Natural killer cell treated with Interleukin-12 subunit alpha and Interleukin-12 subunit beta and Interleukin-15 and Interleukin-18, amount 100 ng/mL, for 72 hours (primary cell): ENCODE measurements at places on chromosomes 2 and 18. TPM values are rescaled to one million over a fixed set of nuclear protein-coding genes. Genes with fewer than 3 reads are reported as not detected.

GRCh38 chr2:240300261-240300821 lies 135.1 kb upstream of the GPC1 start:
- no peak overlapping the region for H3K4me3 ChIP-seq
- no peak overlapping the region for H3K27ac ChIP-seq
- H3K27me3 ChIP-seq: peaks cover 4% of the 10 kb centered on the region
- no peak for DNase-seq
- H3K4me1 ChIP-seq: no peaks in the 10 kb centered on the region

- H3K36me3 ChIP-seq: no peaks in the 10 kb centered on the region
- DNase-seq: no peak
- H3K4me1 ChIP-seq: no peaks in the 10 kb centered on the region
- no peak overlapping the region for H3K27ac ChIP-seq
- no peaks in the 10 kb centered on the region for H3K27me3 ChIP-seq
Observed at GRCh38 chr2:56685205-56685604, 501.4 kb downstream of the CCDC85A start.

DNA sequence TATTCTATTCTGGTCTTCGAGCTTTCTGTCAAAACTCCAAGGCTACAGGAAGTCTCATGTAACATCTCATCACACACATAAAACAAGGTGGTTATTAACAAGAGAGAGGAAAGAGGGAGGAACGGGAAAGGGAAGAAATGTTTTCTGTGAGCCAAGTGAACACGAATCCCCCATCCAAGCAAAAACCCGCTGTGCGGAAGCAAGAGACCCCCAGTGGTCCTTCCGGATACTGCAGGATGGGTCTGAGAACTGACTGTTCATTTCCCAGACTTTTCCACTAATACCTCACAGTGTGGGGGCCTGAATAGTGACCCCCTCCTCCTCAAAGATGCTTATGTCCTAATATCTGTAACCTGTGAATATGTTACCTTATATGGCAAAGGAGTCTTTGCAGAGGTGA lies 19.0 kb upstream of the DIPK1C start:
- H3K27me3 ChIP-seq: no peaks in the 10 kb centered on the region
- DNase-seq: no peak
- no peaks in the 10 kb centered on the region for H3K36me3 ChIP-seq
- H3K4me3 ChIP-seq: no peak overlapping the region
- no peaks in the 10 kb centered on the region for H3K4me1 ChIP-seq

DNA sequence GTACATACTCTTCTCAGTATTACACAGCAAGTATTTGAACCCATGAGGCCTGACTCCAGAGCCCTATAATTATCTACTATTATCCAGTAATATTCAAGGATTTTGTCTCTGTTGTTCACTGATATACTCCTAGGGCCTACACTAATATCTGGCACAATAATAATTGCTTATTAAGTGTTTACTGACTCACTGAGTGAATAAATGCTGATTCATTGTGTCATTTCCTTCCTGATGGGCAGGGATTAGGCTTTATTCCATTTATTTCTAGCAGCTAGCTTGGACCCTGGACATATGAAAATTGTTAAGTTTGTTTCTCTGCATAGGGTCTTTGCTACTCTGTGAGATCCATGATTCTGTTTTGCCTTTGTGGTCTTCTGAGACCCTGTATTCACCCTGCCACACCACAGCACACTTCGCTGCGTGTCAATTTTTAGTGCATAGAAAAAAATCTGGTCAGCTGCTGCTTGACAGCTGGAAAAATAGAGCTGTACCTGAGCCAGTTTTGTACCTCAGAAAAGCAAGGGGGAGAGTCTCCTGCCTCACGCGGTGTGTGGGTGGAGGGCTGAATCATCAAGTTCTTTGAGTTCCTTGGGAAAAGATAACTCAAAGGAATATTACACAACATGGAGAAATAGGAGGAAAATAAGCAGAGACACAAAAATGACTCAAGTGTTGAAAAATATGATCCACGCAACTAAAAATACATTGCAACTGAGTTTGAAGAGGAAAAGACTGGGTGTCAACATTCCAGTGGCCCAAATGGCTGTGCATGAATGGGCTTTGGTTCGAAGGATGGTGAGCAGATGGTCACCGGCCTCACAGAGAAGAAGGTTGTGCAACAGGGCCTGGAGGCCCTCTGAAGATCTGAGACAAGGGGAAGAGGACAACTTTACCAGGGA lies 18.9 kb upstream of the DPP4 start:
- H3K27me3 ChIP-seq: peaks cover 4% of the 10 kb centered on the region
- no peak for DNase-seq
- H3K4me1 ChIP-seq: peaks cover 5% of the 10 kb centered on the region
- H3K4me3 ChIP-seq: no peak overlapping the region
- no peaks in the 10 kb centered on the region for H3K36me3 ChIP-seq

ZNF892 gene
- 4.1 TPM for total RNA-seq

DNA sequence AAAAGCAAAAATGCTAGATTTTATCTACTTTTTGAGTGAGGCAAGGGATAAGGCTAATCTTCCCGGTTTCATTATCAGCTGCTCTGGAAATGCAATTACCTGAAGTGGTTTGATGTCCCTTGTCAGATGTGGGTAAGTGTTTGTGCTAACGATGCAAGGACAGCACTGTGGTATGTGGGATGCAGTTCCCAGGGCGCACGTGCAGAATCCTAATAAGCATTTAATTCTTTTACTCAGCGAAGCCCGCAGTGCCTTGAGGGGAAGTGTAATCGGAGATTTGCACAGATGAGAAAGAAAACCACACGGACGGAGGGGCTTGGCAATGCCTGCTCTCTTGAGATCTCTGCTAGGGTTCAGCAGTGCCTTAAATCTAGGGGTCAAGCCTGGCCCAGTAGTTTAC lies 108.5 kb upstream of the LYPD6 start:
- no peaks in the 10 kb centered on the region for H3K4me1 ChIP-seq
- H3K4me3 ChIP-seq: no peak overlapping the region
- no peaks in the 10 kb centered on the region for H3K27me3 ChIP-seq

G6PC2 gene
- total RNA-seq: not detected

GRCh38 chr2:153156743-153157142 lies 321.8 kb downstream of the RPRM start:
- H3K27ac ChIP-seq: no peak overlapping the region
- no peaks in the 10 kb centered on the region for H3K36me3 ChIP-seq
- H3K27me3 ChIP-seq: no peaks in the 10 kb centered on the region
- H3K4me3 ChIP-seq: no peak overlapping the region
- DNase-seq: no peak

SCN7A gene
- total RNA-seq: not detected

DNA sequence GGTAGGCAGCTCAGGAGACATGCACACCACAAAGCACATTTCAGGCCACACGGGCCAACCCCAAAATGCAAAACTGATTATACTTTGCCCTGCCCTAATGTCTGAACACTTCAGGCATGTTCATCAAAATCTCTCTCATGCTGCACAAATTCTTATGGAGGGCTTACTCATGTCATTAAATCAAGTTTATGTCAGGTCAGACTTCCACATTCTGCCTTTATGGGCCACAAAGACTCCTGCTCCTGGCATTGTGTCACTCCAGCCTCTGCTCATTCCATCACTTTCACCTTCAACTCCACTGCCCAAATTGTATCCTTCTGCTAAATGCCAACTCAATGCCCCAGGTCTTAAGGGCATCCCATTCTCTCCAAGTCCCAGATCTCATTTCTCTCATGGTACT lies 9.2 kb downstream of the UXS1 start:
- no peaks in the 10 kb centered on the region for H3K27me3 ChIP-seq
- no peak overlapping the region for H3K27ac ChIP-seq
- no peak overlapping the region for H3K4me3 ChIP-seq
- H3K4me1 ChIP-seq: peaks cover 55% of the 10 kb centered on the region
- no peak for DNase-seq
- peaks cover 10% of the 10 kb centered on the region for H3K36me3 ChIP-seq

DNA sequence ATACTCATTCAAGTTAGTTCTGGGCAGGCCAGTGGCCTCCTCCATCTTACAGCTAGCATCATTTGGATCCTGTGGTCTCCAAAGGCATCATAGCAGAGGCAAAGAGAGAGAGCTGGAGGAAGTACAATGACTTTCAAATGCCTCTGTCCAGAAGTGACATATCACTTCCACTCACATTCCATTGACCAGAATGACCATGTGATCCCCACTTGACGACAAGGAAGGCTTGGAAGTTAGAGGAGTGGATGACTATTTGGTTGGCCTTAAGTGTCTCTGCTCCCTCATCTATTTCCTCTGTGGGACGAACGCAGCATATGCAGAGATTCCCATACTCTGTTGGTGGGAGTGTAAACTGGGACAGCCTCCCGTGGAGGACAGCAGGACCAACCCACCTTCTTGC lies 27.8 kb upstream of the MLPH start:
- peaks cover 10% of the 10 kb centered on the region for H3K4me1 ChIP-seq
- H3K27ac ChIP-seq: no peak overlapping the region
- H3K27me3 ChIP-seq: peaks cover 23% of the 10 kb centered on the region
- no peaks in the 10 kb centered on the region for H3K36me3 ChIP-seq

GRCh38 chr2:224025874-224026273 lies 13.2 kb downstream of the SERPINE2 start:
- H3K4me3 ChIP-seq: peak overlapping the region; percentile 68
- no peak for DNase-seq
- H3K4me1 ChIP-seq: peaks cover 40% of the 10 kb centered on the region
- no peaks in the 10 kb centered on the region for H3K27me3 ChIP-seq
- no peaks in the 10 kb centered on the region for H3K36me3 ChIP-seq

DNA sequence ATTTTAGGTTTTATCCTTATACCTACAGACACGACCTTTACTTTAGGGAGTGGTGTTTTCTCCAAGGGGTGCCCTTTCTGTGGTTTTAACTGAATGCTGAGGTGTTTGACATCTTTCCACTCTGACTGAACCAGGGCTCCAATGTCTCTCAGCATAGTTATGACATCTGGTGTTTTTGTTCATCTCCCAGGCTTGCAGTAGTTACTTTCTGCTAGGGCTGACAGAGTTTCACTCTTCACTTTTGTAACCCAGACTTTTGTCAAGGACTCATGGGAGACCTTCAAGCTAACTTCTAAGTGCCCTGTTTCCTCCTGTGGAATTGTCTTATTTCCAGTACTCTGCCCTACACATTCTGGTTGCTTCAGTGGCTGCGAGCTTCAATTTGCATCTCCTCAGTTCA lies 103.1 kb downstream of the CCDC85A start:
- no peaks in the 10 kb centered on the region for H3K36me3 ChIP-seq
- no peaks in the 10 kb centered on the region for H3K27me3 ChIP-seq
- H3K4me3 ChIP-seq: no peak overlapping the region
- no peaks in the 10 kb centered on the region for H3K4me1 ChIP-seq

- H3K36me3 ChIP-seq: peaks cover 9% of the 10 kb centered on the region
- peaks cover 40% of the 10 kb centered on the region for H3K4me1 ChIP-seq
- no peak overlapping the region for H3K27ac ChIP-seq
- no peak for DNase-seq
- H3K27me3 ChIP-seq: no peaks in the 10 kb centered on the region
- no peak overlapping the region for H3K4me3 ChIP-seq
Observed at GRCh38 chr2:16621316-16621715, 44.3 kb downstream of the CYRIA start.

- no peaks in the 10 kb centered on the region for H3K4me1 ChIP-seq
- H3K4me3 ChIP-seq: no peak overlapping the region
- no peak for DNase-seq
Observed at GRCh38 chr2:176595986-176596385, 326.7 kb downstream of the MTX2 start.

DNA sequence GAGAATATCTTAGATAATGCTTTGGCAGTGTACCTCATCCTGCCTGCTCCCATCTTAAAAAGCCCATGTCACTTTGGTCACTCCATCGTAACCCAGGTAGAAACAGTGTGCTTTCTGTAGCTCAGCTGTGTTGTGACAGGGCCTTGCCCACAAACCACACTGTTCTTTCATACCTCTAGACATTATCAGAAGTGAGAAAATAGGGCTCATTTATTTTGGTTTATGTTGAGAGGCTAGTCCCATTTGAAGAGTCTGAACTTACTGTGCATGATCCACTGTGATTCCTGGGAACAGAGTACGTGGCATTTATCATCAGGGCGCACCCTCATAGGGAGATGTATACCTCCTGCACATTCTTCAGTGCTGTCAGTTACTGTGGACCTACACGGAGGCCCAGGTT lies 69.7 kb downstream of the FEZ2 start:
- H3K27ac ChIP-seq: no peak overlapping the region
- H3K4me1 ChIP-seq: peaks cover 10% of the 10 kb centered on the region
- no peak overlapping the region for H3K4me3 ChIP-seq

GRCh38 chr2:37877457-37878315 lies 47.4 kb upstream of the RMDN2 start:
- H3K27ac ChIP-seq: no peak overlapping the region
- H3K4me1 ChIP-seq: peaks cover 9% of the 10 kb centered on the region
- no peak for DNase-seq
- no peak overlapping the region for H3K4me3 ChIP-seq

DNA sequence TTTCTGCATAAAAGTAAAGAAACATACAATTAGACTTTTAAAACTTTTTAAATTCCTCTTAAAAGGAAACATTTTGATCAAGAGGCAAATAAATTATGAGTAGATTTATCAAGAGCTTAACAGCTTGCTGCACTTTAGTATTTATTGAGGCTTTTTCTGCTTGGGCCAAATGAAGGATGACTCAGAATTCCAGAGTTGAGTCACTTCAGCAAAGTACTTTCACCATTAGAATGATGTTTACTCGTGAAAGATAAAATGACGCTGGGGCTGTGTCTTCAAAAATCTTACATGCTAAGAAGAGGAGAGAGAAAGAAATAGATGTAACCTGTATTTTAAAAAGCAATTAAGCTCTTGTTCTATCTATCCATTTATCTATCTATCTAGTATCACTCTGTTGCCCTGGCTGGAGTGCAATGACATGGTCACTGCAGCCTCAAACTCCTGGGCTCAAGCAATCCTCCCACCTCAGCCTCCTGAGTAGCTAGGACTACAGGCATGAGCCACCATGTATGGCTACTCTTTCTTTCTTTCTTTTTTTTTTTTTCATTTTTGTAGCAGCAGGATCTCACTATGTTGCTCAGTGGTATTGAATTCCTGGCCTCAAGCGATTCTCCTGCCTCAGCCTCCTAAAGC lies 75.3 kb upstream of the RIOK3 start:
- H3K27ac ChIP-seq: no peak overlapping the region
- H3K4me1 ChIP-seq: peaks cover 5% of the 10 kb centered on the region
- no peak overlapping the region for H3K4me3 ChIP-seq
- H3K27me3 ChIP-seq: no peaks in the 10 kb centered on the region
- DNase-seq: no peak

DNA sequence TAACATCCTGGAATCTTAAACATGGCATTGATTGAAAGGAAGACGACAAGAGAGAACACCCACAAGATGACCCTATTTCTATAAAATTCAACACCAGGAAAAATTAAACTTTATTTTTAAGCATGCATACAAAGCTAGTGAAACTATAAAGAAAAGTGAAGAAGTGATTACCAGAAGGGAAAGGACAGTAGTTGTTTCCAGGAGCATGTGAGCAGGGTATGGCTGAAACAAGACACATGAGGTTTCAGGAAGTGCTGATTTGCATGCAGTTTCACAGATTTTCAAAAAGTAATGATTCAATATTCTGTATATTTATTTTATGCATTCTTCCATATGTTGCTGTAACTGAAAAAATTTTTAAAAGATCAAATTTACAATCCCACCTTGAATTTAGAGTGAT lies 24.6 kb upstream of the DAW1 start:
- peaks cover 14% of the 10 kb centered on the region for H3K27me3 ChIP-seq
- H3K27ac ChIP-seq: no peak overlapping the region
- no peaks in the 10 kb centered on the region for H3K4me1 ChIP-seq

- H3K27me3 ChIP-seq: peaks cover 12% of the 10 kb centered on the region
- DNase-seq: no peak
- no peak overlapping the region for H3K4me3 ChIP-seq
- H3K4me1 ChIP-seq: no peaks in the 10 kb centered on the region
- no peak overlapping the region for H3K27ac ChIP-seq
- no peaks in the 10 kb centered on the region for H3K36me3 ChIP-seq
Observed at GRCh38 chr2:222973237-222973636, 78.8 kb upstream of the KCNE4 start.

REG3G gene
- total RNA-seq: not detected

PLEKHH2 gene
- 0.26 TPM for total RNA-seq

- DNase-seq: peak; percentile 89
- H3K27ac ChIP-seq: peak overlapping the region; percentile 97
- H3K4me1 ChIP-seq: peaks cover 86% of the 10 kb centered on the region
- H3K27me3 ChIP-seq: no peaks in the 10 kb centered on the region
Observed at GRCh38 chr2:70851704-70852103, 16.1 kb upstream of the CD207 start.
